ENCODE measurements at places on chromosomes 16 and 17. TPM values are rescaled to one million over a fixed set of nuclear protein-coding genes. Genes with fewer than 3 reads are reported as not detected.

The SOX8 gene
- total RNA-seq: 0.13 TPM

The TRIM65 gene
- 24.9 TPM for total RNA-seq

The NT5M gene
- 9.7 TPM for total RNA-seq

The NOL11 gene
- 34.4 TPM for total RNA-seq

The TSNAXIP1 gene
- total RNA-seq: 0.20 TPM

The ABCA6 gene
- 0.30 TPM for total RNA-seq

The IGSF6 gene
- total RNA-seq: 0.15 TPM

The SCNN1B gene
- total RNA-seq: not detected

The KCNH6 gene
- total RNA-seq: not detected

The CACNG3 gene
- total RNA-seq: not detected

The CACNG5 gene
- total RNA-seq: not detected

- H3K4me1 ChIP-seq: peaks cover 42% of the 10 kb centered on the region
- peak overlapping the region; percentile 83 for H3K27ac ChIP-seq
- DNase-seq: peak; percentile 73
- peaks cover 1% of the 10 kb centered on the region for H3K27me3 ChIP-seq
These were observed 119.1 kb upstream of the SMURF2 start for GRCh38 chr17:64781014-64781756.

- H3K4me1 ChIP-seq: no peaks in the 10 kb centered on the region
- H3K27me3 ChIP-seq: no peaks in the 10 kb centered on the region
- DNase-seq: no peak
- H3K36me3 ChIP-seq: no peaks in the 10 kb centered on the region
- no peak overlapping the region for H3K4me3 ChIP-seq
These were observed 879.7 kb upstream of the EEF2KMT start for GRCh38 chr16:5977329-5977728.

DNA sequence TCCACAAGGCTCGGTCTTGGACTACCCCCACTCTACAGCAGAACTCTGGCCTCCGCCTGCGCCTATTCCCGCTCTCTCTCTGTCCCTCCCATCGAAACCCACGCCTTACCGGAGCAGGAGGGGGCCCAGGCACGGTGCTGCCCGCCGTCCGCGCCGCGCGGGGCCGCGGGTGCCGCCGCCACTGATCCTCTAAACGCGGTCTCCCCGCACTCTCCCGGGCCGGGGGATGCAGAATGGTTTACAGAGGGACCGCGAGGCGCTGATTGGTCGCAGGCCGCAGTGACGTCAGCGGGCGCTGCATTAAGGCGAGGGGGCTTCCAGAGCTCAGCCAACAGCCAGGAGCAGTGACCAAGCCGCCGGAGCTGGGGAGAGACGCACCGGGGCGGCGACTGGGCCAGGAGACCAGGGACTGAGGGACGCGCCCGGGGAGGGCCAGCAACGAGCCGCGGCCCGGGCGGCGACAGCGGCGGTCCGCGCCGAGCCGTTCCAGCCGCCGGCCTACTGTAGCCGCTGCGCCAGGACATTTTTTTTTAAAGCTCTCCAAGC lies 747 bp upstream of the LHX1 start:
- H3K4me1 ChIP-seq: peaks cover 65% of the 10 kb centered on the region
- H3K27ac ChIP-seq: no peak overlapping the region
- H3K4me3 ChIP-seq: peak overlapping the region; percentile 10

GRCh38 chr16:57108432-57108831 lies 16.0 kb downstream of the CPNE2 start:
- peaks cover 28% of the 10 kb centered on the region for H3K4me1 ChIP-seq
- DNase-seq: no peak
- no peaks in the 10 kb centered on the region for H3K36me3 ChIP-seq

GRCh38 chr16:4089811-4090301 lies 26.4 kb downstream of the ADCY9 start:
- H3K27me3 ChIP-seq: no peaks in the 10 kb centered on the region
- no peaks in the 10 kb centered on the region for H3K36me3 ChIP-seq
- H3K27ac ChIP-seq: no peak overlapping the region
- peaks cover 6% of the 10 kb centered on the region for H3K4me1 ChIP-seq

DNA sequence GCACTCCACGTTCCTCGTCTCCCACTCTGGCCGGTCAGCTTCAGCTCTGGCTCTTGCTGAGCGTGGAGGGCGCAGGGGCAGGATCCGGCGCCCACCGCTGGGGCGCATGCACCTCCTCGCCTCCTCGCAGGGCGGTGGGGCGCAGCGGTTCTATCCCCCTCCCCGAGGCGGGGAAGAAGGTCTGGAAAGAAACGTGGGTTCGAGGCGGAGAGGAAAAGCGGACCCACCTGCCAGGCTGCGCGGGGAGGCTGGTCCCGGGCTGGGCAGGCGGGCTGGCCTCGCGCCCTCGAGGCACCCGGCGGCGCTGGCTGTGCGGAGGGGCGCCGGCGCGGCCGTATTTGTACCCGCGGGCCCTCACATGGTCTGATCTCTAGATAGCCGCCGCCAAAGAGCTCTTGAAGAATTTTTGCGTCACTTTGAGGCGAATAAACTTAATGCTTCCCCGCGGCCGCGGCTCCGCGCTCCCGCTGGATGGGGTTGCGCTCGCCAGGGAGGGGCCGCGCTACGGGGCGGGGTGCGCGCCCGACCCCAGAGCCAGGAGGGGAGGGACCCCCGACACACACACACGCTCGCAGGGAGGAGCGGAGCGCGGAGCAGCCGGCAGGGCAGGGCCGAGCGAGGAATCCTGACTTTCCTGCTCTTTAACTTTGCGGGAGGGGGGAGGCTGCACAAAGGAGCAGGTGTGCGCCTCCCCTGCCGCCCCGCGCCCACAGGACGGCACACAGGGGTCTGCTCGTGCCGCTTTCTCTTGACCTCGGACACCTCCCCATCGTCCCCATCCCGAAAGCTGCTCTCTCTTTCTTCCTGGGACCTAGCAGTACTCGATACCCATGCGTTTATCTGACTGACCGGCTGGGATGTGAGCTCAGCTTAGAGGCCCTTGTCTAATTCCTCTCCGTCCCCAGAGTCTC lies at the start of gene SLC6A4:
TSS of gene SLC6A4 (minus strand) at position 312 of the 911 bp plus-strand sequence. CDS start 13,739 bp downstream, outside the sequence.
- H3K4me3 ChIP-seq: peak within 1 kb of the TSS; percentile 57
- peaks cover 25% of the 10 kb centered on the region for H3K4me1 ChIP-seq
- H3K27me3 ChIP-seq: peaks cover 68% of the 10 kb centered on the region
- H3K36me3 ChIP-seq: no peaks in the 10 kb centered on the region
- no peak within 1 kb of the TSS for H3K27ac ChIP-seq
- no peak for DNase-seq

GRCh38 chr16:57318240-57318970 lies 33.9 kb upstream of the PLLP start:
- no peaks in the 10 kb centered on the region for H3K36me3 ChIP-seq
- no peak for DNase-seq
- no peaks in the 10 kb centered on the region for H3K27me3 ChIP-seq
- H3K4me3 ChIP-seq: no peak overlapping the region
- H3K27ac ChIP-seq: no peak overlapping the region

DNA sequence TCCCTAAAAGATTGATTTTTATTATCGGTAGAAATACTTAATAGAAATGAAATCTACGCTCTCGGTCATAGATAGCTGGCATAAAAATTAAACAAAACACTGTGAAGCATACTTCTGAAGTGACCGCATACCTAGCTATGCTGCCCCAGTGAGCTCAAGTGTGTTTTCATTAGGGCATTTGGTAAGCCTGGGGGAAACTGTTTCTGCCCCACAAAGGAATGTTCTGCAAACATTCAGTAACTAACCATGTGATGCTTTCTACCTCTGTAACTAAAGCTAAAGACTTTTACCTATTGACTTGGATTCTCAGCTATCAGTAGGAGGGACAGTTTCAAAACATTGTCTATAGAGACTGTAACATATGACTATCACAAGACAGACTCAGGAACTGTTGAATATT lies 93.5 kb upstream of the HSBP1 start:
- H3K27ac ChIP-seq: no peak overlapping the region
- DNase-seq: no peak
- no peak overlapping the region for H3K4me3 ChIP-seq
- no peaks in the 10 kb centered on the region for H3K36me3 ChIP-seq
- H3K27me3 ChIP-seq: no peaks in the 10 kb centered on the region
- H3K4me1 ChIP-seq: peaks cover 3% of the 10 kb centered on the region

DNA sequence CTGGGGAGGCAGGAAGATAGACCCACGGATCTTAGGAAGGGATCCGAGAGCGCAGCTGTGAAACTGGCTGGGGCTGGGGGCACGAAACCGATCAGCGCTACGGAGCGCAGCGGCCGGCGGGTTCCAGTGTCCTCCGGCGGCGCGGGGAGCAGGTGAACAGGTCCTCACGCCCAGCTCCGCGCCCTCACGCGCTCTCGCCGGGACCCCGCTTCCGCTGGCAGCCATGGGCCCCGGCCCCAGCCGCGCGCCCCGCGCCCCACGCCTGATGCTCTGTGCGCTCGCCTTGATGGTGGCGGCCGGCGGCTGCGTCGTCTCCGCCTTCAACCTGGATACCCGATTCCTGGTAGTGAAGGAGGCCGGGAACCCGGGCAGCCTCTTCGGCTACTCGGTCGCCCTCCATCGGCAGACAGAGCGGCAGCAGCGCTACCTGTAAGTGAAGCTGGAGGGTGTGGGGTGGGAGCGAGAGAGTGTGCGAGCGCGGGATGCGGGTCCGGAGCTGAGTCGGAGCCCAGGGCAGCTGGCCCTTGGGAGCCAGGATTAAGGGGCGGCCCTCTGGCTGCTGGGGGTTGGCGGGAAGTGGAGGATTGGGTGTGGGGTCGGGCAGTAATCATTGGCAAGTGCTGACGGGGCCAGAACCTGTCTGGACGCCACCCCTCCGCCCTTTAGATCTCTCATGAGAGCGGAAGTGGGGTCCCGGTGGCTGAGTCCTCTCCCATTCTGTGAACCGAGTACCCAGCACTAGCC lies 479 bp downstream of the ITGA3 start:
- H3K27ac ChIP-seq: no peak overlapping the region
- no peaks in the 10 kb centered on the region for H3K36me3 ChIP-seq
- H3K27me3 ChIP-seq: peaks cover 8% of the 10 kb centered on the region
- DNase-seq: peak; percentile 71
- H3K4me3 ChIP-seq: peak overlapping the region; percentile 88

GRCh38 chr16:49610983-49611382 lies 237.4 kb downstream of the C16orf78 start:
- H3K4me3 ChIP-seq: no peak overlapping the region
- H3K27me3 ChIP-seq: peaks cover 18% of the 10 kb centered on the region
- no peak for DNase-seq
- no peak overlapping the region for H3K27ac ChIP-seq
- no peaks in the 10 kb centered on the region for H3K36me3 ChIP-seq

GRCh38 chr17:1574697-1575471 lies 12.3 kb upstream of the PITPNA start:
- no peaks in the 10 kb centered on the region for H3K36me3 ChIP-seq
- H3K27me3 ChIP-seq: no peaks in the 10 kb centered on the region
- no peak overlapping the region for H3K27ac ChIP-seq

GRCh38 chr16:81276323-81276722 lies 37.8 kb downstream of the BCO1 start:
- H3K27me3 ChIP-seq: peaks cover 1% of the 10 kb centered on the region
- no peaks in the 10 kb centered on the region for H3K4me1 ChIP-seq
- no peak overlapping the region for H3K4me3 ChIP-seq
- no peak for DNase-seq

GRCh38 chr17:80096561-80097021 lies 4.8 kb upstream of the GAA start:
- no peak overlapping the region for H3K4me3 ChIP-seq
- no peak for DNase-seq

- H3K36me3 ChIP-seq: no peaks in the 10 kb centered on the region
- H3K4me1 ChIP-seq: no peaks in the 10 kb centered on the region
- no peak overlapping the region for H3K27ac ChIP-seq
- no peak for DNase-seq
These were observed 15.0 kb downstream of the QRICH2 start for GRCh38 chr17:76293106-76293505.

DNA sequence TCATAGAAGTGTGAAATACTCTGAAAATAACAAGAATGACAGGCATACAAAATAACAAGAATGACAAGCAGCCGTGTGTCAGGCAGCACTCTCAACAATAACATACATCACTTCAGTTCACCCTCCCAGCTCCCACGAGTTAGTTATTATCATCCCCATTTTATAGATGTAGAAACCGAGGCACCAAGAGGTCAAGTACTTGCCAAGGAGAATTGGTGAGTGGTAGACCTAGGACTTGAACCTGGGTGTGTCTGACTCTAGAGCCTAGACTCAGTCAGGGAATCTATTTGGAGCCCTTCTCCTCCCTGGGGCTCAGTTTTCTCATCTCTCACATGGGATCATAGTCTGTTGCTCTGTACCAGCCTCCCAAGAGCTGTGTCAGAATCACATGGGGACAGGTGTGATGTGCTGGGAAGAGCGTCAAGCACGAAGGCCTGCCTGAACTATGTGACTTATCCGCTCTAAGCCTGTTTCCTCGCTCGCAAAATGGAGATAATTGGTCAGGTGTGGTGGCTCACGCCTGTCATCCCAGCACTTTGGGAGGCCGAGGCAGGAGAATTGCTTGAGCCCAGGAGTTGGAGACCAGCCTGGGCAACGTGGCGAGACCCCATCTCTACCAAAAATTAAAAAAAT lies 19.4 kb upstream of the PHOSPHO1 start:
- H3K4me3 ChIP-seq: no peak overlapping the region
- H3K4me1 ChIP-seq: no peaks in the 10 kb centered on the region
- H3K27ac ChIP-seq: no peak overlapping the region
- H3K36me3 ChIP-seq: no peaks in the 10 kb centered on the region

GRCh38 chr17:27946513-27946912 lies 53.3 kb upstream of the LYRM9 start:
- no peak for DNase-seq
- no peaks in the 10 kb centered on the region for H3K4me1 ChIP-seq
- H3K4me3 ChIP-seq: no peak overlapping the region
- no peak overlapping the region for H3K27ac ChIP-seq

- H3K4me3 ChIP-seq: peak overlapping the region; percentile 68
- H3K27ac ChIP-seq: peak overlapping the region; percentile 85
- H3K4me1 ChIP-seq: peaks cover 44% of the 10 kb centered on the region
- no peaks in the 10 kb centered on the region for H3K27me3 ChIP-seq
These were observed 4.6 kb upstream of the PIEZO1 start for GRCh38 chr16:88789594-88789993.

DNA sequence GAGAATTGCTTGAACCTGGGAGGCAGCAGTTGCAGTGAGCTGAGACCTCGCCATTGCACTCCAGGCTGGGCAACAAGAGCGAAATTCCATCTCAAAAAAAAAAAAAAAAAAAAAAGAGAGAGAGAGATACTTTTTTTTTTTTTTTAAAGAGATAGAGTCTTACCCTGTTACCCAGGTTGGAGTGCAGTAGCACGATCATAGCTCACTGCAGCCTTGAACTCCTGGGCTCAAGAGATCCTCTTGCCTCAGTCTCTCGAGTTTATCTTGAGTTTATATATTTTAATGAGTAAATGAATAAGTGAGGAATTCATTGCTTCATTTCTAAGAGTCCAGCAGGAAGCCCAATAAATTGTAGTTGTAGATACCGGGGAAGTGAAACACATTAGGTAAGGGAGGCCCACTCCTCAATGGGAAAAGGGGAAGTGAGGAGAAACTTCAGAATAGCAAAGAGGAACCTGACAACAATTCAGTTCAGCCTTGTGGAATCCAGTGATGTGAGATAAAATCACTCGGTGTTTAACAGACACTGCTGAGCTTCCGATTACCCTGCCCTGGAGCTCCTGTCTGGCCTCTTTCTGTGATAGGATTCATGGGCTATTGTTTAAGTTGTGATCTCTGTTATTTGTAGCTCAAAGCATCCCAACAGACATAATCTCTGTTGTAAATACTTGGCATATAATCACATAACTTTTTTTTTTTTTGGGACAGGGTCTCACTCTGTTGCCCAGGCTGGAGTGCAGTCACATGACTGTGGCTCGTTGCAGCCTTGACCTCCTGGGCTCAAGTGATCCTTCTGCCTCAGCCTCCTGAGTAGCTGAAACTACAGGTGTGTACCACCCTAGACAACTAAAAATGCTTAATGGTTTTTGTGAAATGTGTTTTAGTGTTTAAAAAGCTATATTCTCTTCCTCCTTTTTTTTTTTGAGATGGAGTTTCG lies 15.8 kb upstream of the ITGAM start:
- H3K4me3 ChIP-seq: no peak overlapping the region
- no peaks in the 10 kb centered on the region for H3K4me1 ChIP-seq
- no peak overlapping the region for H3K27ac ChIP-seq
- DNase-seq: no peak
- H3K27me3 ChIP-seq: peaks cover 8% of the 10 kb centered on the region
- no peaks in the 10 kb centered on the region for H3K36me3 ChIP-seq

All from activated CD4-positive, alpha-beta memory T cell treated with anti-CD3 and anti-CD28 coated beads, Interleukin-2, amount 10 ng/mL, durations not matched to agents 7 days and 5 days (primary cell).